ENCODE measurements at places on chromosomes 5 and 9.

DNA sequence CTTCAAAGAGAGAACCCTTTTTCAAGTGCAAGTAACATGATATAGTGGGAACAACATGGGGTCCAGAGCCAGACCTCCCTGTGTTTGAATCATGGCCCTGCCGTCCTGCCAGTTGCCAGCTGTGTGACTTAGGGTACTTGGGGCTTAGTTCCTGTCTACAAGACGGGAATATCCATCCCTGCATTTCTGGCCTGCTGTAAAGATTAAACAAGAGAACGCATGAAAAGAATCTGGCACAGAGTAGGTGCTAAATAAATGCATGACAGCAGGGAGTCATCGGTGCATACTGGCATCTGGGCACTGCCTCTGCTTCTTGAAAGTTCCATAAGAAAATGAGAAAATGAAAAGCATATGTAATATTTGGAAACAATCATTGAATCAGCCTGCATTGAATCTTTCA is 77.8 kb upstream of the PRRC1 start:
- H3K27me3 ChIP-seq: no peaks in the 10 kb centered on the region
- no peak for DNase-seq
- no peaks in the 10 kb centered on the region for H3K36me3 ChIP-seq

DNA sequence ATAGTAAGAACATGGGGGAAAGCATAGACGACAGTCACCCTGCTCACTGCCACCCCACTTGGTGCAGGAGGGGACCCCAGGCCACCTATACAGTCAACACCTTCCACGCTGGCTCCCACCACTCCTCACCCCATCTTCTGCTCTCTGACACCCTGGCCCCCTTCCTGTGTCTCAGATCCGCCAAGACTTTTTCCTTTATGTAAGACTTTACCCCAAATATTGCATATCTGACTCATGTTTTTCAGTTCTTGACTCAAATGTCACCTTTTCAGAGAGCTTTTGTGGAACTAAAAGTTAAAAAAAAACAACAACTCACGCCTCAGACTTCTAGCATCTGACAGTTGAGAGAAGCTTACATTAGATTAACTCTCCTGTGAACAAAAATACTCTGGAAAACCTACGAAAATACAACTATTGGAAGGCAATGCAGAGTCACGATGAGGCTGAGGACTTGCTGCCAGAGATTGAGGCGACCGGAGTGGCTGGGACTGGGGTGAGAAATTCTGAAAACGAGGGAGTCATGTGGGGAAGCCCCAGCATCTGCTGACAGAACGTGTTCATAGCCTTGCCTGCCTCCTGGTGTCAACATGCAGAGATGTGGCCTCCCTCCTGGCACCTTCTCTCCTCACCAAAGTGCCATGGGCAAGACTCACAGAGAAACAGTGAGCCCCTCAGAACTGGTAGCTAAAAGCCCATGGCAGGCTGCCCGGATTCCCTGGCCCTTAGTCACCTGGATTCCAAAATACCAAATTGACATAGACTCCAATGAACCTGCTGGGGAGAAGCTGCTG is 22.4 kb upstream of the FCN2 start:
- H3K4me3 ChIP-seq: no peak overlapping the region
- no peak overlapping the region for H3K27ac ChIP-seq
- no peaks in the 10 kb centered on the region for H3K27me3 ChIP-seq
- H3K36me3 ChIP-seq: no peaks in the 10 kb centered on the region
- DNase-seq: no peak

DNA sequence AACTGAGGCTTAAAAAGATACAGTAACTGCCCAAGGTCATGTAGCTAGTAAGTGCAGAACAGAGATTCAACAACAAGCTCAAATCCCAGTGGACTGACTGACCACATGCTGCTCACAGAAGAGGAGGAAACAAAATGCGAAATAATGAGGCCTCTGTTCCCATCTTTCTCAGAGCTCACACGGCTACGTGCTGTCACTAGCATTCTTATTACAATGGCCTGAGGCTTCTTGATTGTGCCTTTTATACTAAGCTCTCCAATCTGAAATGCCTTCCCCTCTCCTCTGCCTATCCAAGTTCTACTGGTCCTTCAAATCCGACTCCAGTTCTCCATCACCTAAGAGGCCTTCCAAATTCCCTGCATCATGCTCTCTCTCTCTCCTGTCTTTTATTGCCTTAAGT is 26.0 kb downstream of the SGTB start:
- H3K27me3 ChIP-seq: no peaks in the 10 kb centered on the region
- H3K27ac ChIP-seq: no peak overlapping the region
- no peak overlapping the region for H3K4me3 ChIP-seq
- no peaks in the 10 kb centered on the region for H3K4me1 ChIP-seq

GRCh38 chr5:74502479-74502950 is 138.0 kb downstream of the ENC1 start:
- no peak overlapping the region for H3K4me3 ChIP-seq
- no peaks in the 10 kb centered on the region for H3K36me3 ChIP-seq
- H3K27ac ChIP-seq: no peak overlapping the region
- no peak for DNase-seq
- no peaks in the 10 kb centered on the region for H3K27me3 ChIP-seq

GRCh38 chr9:89919171-89919681 is 314.4 kb downstream of the GADD45G start:
- no peak overlapping the region for H3K27ac ChIP-seq
- no peaks in the 10 kb centered on the region for H3K27me3 ChIP-seq
- H3K4me1 ChIP-seq: no peaks in the 10 kb centered on the region
- no peaks in the 10 kb centered on the region for H3K36me3 ChIP-seq
- DNase-seq: no peak

GRCh38 chr5:111394586-111394985 is 117.7 kb downstream of the STARD4 start:
- H3K4me1 ChIP-seq: no peaks in the 10 kb centered on the region
- no peak overlapping the region for H3K4me3 ChIP-seq
- no peak overlapping the region for H3K27ac ChIP-seq

DNA sequence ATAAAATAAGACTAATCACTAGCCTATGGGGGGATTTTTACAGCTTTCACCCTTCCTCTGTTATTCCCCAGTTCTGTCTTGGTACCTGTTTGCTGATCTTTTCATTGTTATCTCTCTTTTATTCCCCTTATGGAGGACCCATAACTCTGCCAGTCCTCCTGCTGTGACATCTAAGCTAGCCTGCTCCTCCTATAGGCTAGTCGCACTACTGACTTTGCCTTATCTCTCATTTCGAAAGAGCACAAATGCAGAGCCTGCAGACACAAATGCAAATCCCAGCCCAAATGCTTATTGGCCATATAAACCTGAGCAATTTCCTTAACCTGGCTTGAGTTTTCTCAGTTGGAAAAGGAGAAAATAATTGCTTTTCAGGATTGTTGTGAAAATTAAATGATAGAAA is 59.1 kb upstream of the CAMK4 start:
- no peak overlapping the region for H3K27ac ChIP-seq
- H3K4me3 ChIP-seq: no peak overlapping the region
- H3K4me1 ChIP-seq: no peaks in the 10 kb centered on the region
- no peaks in the 10 kb centered on the region for H3K27me3 ChIP-seq
- H3K36me3 ChIP-seq: no peaks in the 10 kb centered on the region

DNA sequence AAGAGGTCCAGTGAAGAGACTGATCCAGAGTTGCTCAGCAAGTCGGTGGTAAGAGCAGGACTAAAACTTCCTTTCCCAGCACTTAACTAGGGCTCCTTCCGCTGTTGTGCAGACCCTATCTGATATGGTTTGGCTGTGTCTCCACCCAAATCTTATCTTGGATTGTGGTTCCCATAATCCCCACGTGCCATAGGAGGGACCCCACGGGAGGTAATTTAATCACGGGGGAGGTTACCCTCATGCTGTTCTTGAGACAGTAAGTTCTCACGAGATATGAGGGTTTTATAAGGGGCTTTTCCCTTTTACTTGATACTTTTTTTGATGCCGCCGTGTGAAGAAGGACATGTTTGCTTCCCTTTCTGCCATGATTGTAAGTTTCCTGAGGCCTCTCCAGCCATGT is 221.9 kb upstream of the GLRA1 start:
- H3K27me3 ChIP-seq: no peaks in the 10 kb centered on the region
- H3K4me3 ChIP-seq: no peak overlapping the region
- H3K4me1 ChIP-seq: no peaks in the 10 kb centered on the region
- no peaks in the 10 kb centered on the region for H3K36me3 ChIP-seq
- no peak overlapping the region for H3K27ac ChIP-seq

DNA sequence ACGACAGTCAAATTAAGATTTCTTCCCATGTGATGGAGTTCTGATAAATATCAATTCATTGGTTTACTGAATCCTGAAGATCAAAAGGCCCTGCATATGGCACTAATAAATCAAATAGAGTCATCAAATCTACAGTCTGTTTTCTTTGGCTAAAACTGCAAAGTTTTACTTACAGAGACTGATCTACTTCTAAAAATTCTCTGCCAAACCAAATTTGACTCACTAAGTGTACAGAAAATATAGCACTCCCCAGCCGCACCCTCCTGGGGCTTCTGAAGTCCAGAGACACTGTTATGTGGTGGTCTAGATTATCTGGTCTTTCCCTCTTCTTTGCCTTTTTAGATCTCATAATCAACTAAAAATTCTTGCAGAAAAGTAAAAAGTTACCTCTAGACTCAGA is 237.7 kb downstream of the MLLT3 start:
- no peak overlapping the region for H3K4me3 ChIP-seq
- H3K36me3 ChIP-seq: no peaks in the 10 kb centered on the region
- H3K4me1 ChIP-seq: no peaks in the 10 kb centered on the region
- DNase-seq: no peak
- no peaks in the 10 kb centered on the region for H3K27me3 ChIP-seq

GRCh38 chr9:16125629-16126028 is 572.8 kb downstream of the CCDC171 start:
- no peaks in the 10 kb centered on the region for H3K27me3 ChIP-seq
- H3K4me3 ChIP-seq: no peak overlapping the region
- H3K4me1 ChIP-seq: no peaks in the 10 kb centered on the region
- H3K36me3 ChIP-seq: no peaks in the 10 kb centered on the region
- DNase-seq: no peak
